Esophagus mucosa (tissue), 1 donor: ENCODE measurements at places on chromosomes 2 and 18. TPM values are rescaled to one million over a fixed set of nuclear protein-coding genes. Genes with fewer than 3 reads are reported as not detected.

SLC25A52 gene
- not detected for total RNA-seq

PER2 gene
- total RNA-seq: 18.7 TPM

IHH gene
- 0.08 TPM for total RNA-seq

TMEM169 gene
- total RNA-seq: 0.04 TPM
